Hair follicle dermal papilla cell (primary cell): ENCODE measurements at places on chromosomes 2 and 18. TPM values are rescaled to one million over a fixed set of nuclear protein-coding genes. Genes with fewer than 3 reads are reported as not detected.

ZNF521 gene
- 70.4 and 94.4 TPM in 2 replicates for total RNA-seq

UGT1A7 gene
- total RNA-seq, result not detected in 2 replicates

BOK gene
- 20.3 and 25.6 TPM in 2 replicates for total RNA-seq

SLC14A1 gene
- total RNA-seq, result 2.4 and 3.9 TPM in 2 replicates

PTH2R gene
- 0.16 TPM in 1 of 2 replicates, not detected in the other for total RNA-seq

C2orf78 gene
- not detected in 2 replicates for total RNA-seq

ZNF804A gene
- total RNA-seq, result 0.12 and 0.65 TPM in 2 replicates

PREPL gene
- 43.0 and 47.7 TPM in 2 replicates for total RNA-seq

CPO gene
- total RNA-seq, result not detected in 2 replicates
